Fibroblast of skin of left biceps (primary cell): ENCODE measurements at places on chromosomes 2 and 18.

GRCh38 chr2:150075831-150076230, 411.6 kb downstream of the RND3 start:
- DNase-seq = no peak

DNA sequence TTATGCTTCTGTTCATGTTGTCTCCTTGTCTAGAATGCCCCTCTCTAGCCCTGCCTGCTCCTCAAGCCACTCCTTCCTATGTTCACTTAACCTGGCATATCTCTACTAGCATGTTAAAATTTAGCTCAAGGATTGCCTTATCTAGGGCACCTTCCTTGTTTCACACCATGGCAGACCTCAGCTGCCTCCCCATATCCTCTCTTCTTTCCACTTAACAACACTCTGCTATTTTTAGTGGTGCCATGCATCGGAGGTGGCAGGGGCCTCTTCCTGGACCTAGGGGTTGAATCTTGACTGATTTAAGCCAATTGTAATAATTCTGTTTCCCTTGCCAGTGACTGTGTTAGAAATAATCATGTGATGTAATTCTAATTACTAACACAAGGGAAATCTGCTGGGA, 36.9 kb upstream of the FAM98A start:
- DNase-seq = no peak

GRCh38 chr2:47528874-47529273, 125.9 kb downstream of the MSH2 start:
- DNase-seq = no peak

DNA sequence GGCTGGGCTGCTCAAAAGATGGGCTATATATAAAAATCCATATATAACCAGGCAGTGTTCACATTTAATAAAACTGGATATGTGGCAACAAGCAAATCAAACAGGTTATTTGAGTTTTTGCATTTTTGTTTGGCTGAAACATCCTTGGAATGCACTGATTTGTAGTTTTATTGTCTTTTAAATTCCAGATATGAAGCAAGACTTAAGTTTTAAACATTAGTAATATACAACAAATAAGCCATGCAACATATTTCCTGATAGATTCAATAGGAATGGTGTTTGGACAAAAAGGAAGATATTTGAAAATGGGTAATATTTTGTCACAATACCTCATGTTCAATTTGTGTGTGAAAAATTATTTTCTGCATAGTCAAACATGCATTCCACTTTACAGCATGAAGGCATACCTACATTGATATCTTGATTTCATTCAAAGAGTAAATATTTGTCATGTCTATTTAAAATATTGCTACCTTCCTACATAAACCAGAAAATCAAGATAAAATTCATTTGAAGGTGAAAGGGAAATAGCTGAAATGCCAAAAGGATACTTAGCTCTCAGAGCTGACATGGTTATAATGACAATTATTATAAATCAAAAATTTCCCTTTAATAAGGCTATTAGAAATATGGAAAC, 132.3 kb upstream of the NETO1 start:
- no peak for DNase-seq

DNA sequence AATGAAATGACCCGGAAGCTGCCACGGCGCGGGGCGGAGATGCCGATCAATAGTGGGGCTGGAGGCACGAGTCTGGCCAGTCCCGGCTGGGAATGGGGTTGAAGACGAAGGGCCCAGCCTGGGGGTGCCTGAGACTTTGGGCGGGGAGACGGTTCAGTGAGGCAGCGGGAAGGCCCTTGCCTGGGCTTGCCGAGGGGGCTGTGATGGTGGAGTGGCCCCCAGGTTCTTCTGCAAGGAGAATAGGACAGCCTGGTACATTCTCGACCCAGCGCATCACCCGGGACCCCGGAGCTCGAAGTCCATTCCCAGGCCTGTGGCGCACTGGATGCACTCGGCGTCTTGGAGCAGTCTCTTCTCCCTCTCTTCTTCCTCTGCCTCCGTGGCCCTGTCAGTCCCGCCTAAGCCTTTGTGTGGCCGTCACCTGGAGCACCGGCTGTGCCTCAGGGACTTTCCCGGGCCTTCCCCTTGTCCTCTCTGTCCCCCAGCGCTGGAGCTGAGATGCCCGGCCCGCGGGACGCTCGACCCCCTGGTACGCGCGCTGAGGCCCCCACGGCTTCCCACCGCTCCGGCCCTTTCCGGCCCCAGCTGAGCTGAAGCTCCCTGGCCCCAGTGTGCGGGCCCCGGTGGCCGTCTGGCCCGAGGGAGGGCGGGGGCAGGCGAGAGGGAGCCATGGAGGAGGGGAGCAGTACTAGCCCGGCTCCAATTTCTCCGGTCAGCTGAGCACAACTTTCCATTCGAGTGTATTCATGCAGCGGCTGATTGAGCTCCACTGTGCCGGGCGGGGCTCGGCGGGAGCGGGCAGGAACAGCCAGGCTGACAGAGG, 8.0 kb downstream of the SIX3 start:
- no peak for DNase-seq

DNA sequence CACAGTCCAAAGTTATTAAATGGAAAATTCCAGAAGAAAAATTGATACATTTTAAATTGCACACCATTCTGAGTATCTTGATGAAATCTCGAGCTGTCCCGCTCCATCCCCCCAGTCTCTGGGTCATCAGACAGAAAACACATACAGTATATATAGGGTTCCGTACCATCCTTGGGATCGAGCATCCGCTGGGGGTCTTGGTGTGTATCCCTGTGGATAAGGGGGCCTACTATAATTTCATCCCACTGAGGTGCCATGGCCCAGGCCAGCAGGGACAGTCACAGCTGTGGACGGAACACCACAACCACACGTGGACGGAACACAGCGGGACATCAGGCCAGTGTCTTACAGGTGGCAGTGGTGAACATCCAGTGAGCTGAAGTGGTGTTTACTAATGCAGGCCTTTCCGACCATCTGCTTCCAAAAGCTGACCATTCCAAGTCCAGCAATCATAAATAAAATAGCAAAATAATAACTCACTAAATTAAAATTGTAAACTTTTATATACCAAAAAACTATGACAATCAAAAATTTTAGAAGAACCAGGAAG, 14.0 kb downstream of the TWIST2 start:
- no peak for DNase-seq

DNA sequence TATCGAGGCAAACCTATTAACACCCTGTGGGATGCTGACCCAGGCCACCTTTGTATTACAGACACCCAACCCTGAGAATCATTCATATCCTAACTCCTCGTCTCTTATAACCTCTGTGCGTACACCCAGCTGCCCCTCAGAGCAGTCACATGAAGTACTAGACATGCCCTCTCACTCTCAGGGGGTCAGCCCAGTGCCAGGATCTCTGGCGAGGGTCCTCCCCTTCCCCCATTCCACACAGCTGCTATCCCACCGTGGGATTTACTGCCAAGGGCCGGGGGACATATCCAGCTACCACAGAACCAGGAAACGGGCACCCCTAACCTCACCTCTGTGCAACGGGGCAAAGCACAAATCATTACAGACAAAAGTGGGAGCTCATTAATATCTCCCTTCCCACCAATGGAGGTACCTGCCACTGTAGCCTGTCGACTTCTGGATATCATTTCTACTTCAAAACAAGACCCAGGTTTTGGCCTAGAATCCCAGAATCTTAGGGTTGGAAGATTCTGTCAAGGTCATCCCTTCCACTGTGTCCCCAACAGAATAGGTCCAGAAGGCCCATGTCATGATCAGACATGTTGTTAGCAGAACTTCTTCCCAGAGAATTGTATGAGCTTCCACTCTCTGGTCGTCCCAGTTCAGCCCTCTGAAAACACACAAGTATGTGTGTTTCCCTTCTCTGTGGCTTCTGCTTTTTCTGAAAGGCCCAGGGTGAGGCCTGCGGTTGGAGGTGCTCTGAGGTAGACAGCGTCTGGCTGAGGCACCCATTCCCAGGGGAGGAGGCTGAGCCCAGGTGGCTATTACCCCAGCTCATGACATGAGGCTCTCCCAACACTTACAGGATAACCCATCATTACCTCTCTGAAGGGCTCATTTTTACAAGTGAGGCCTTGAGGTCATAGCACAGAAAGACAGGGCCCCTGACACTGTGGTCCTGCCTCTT, 1.7 kb downstream of the TMBIM1 start:
- DNase-seq = no peak

- no peak for DNase-seq
Observed at GRCh38 chr2:97936199-97936598, 59.5 kb downstream of the TMEM131 start.

DNA sequence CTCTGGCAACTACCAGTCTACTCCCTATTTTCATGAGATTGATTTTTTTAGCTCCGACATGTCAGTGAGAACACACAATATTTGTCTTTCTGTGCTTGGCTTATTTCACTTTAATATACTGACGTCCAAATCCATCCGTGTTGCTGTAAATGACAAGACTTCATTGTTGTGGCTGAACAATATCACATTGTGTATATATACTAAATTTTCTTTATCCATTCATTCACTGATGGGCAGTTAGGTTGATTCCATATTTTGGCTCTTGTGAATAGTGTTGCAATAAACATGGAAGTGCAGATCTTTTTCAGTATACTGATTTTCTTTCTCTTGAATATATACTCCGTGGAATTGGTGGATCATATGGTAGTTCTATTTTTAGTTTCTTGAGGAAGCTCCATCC, 5.8 kb upstream of the TTC21B start:
- DNase-seq = no peak

DNA sequence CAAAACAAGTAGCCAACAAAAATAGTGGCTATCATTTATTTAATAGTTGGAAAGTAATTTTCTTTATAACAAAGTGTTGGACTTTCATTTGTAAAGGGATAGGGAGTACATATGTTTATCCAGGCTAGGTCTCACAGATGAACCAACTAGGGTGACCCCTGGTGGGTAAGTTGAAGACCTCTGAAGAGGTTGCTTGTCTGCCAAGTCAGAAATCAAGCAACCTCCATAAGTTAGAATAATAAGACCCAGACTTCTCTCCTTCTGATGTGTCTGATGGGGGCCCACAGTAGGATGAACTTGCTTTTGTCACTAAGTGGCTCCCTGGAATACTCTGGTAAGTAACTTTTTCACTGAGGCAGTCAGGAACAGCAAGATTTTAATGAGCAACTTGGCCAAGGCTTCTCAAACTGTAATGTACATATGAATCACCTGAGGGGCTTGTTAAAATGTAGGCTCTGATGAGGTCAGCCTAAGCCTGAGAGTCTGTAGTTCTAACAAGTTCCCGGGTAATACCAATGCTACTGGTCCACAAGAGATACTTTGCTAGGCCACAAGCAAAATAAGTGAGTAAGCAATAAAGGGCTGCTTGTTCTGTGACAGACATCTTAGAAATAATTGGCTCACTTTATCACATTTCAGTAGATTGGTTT, 319.6 kb downstream of the PIK3C3 start:
- no peak for DNase-seq

- DNase-seq = no peak
Observed at GRCh38 chr2:47299555-47299954, 103.4 kb upstream of the MSH2 start.

DNA sequence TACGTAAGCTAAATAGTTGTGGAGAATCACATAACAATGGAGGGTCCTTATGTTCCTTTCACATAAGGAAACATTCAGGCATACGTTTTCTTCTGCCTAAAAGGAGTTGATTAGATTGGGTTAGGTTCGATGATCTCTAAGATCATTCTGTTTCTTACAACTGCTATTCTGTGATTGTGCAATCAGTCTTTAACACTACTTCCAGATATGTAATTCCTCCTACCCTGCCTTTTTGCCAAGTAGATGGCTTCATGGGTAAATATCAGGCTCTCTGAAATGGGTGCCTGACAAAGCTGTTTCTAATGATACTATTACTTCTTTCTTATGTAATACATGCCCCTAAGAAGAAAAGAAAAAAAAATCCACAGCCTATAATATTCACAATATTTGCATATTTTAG, 321.5 kb downstream of the XIRP2 start:
- DNase-seq = no peak

- DNase-seq = no peak
Observed at GRCh38 chr2:195500879-195501278, 156.1 kb upstream of the SLC39A10 start.

DNA sequence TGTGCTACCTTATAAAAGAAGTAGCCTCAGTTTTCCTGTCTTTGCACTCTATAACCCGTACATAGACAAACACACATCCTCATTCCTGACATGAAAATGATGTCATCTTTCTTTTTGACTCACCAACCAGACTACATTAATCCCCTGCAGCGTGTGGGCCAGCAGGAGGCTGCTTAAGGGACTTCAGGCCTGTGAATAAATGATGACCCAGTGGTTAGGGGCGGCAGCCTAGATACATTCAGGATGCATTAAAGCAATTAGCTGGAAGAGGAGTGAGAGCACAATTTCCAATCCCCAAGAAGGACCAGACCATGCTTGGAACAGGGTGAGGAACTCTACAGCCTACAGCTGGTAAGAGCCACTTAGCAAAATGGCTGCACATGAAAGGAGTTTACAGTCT, 57.3 kb upstream of the KLF7 start:
- DNase-seq = no peak

- DNase-seq = no peak
Observed at GRCh38 chr2:226461981-226462380, 337.6 kb downstream of the IRS1 start.

GRCh38 chr18:13893418-13893760, 21.9 kb downstream of the MC2R start:
- DNase-seq = no peak

- no peak for DNase-seq
Observed at GRCh38 chr18:79680100-79680879, 687 bp downstream of the CTDP1 start.

- no peak for DNase-seq
Observed at GRCh38 chr2:221285148-221285547, 287.0 kb downstream of the EPHA4 start.

DNA sequence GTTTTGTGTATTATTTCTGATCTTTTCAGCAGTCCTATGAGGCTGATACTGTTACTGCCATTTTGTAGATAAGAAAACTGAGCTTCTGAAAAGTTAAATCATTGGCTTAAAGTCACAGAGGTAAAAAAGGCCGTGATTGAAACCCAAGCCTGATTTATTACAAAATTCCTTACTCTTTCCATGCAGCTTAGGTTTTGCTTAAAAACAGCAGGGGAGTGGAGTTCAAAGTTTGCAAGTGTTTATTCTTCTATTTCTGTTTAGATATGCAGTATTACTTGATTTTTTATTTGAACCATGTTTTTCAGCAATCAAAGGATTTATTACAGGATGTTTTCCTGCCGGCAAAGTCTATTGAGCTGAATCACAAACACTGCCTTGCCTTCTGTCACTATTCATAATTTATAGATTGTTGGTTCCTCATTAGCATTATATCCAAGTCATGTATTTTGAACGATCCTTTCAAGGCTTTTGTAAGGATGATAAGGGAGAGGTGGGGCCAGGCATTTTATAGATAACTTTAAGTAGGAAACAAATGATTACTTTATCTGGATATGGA, 31.9 kb upstream of the MSTN start:
- no peak for DNase-seq

- DNase-seq = no peak
Observed at GRCh38 chr2:24010477-24011249, 778 bp downstream of the MFSD2B start.

- no peak for DNase-seq
Observed at GRCh38 chr18:31973929-31974546, 31.1 kb upstream of the TRAPPC8 start.

- no peak for DNase-seq
Observed at GRCh38 chr2:1593371-1594122, 150.8 kb downstream of the PXDN start.

GRCh38 chr2:25165992-25166875, 2.1 kb downstream of the POMC start:
- DNase-seq = no peak

GRCh38 chr2:100194951-100195350, 52.6 kb upstream of the AFF3 start:
- no peak for DNase-seq
